ENCODE measurements at places on chromosomes 11 and 22.

- DNase-seq, result no peak
Measured at GRCh38 chr22:49963647-49964026, 3.1 kb downstream of the PIM3 start.

DNA sequence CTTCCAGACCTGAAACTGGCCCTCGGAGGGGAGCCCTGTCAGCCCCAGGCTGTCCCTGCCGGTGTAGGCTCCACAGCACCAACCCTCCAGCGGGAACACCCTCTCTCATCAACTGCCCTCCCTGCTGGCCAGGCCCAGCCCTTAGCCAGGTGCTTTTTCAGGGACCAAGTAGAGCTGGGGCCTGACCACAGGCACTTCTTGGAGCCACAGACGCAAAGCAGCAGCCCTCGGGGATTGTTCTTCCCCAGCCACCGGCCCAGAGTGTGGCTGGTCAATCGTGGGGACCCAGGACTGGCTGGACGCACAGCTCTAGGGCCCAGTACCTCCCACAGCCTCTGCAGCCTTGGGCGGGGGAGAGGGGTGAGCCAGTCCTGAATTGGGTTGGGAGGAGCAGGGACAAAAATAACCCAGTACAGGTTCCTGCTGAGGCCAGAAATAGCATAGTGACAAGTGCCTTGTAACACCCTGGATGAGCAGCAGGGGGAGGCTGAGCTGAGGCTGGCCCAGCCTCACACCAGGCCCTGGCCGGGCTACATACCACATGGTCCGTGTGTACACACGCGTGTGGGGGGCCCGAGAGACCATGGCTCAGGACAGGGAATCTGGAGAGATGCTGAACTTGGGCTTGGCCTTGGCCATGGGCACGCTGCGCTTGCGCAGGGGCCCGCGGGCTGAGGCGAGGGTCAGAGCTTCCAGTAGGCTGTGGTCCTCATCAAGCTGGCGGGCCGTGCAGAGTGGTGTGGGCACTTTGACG lies 2.0 kb downstream of the KCNJ11 start:
- DNase-seq, result peak; percentile 34

DNA sequence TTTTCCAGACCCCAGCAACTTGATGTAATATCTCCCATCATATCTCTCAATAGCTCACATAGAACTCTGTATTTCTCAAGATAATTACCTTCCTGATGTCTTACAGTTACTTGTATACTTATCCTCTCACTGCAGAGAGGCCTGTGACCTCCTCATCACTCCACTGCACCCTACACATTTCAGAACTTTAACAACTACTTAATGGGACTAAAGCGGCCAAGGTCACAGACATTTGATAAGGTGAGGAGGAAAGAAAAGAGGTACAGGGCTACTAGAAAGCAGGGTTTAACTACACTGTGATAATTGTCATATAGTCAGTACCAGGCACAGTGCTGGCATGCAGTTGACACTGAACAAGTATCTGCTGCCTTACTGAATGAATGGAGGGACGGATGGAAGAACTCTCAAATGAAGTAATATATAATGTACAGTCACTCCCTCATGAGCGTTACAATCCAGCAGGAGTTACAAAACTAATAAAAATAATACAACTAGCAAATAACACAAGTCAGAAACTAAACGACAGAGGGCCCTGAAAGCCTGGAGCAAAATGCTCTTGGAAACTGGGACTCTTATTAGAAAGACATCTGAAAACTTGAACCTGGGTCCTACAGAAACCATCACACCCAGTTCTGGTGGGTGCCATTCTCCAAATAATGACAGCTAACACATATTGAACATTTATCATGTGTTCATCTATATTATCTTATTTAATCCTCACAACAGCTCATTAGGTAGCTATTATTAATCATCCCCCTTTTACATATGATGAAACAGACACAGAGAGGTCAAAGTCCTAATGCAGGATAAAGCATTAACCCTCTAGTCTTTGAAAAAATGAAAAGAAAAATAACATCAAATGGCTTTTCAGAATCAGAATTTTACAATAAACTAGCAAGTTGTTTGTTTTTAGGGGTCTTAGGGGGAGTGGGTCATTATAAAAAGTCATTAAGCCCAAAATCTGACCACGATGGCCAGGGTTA lies 14.3 kb downstream of the PI4KA start:
- no peak for DNase-seq

GRCh38 chr11:30861531-30861930 lies 275.4 kb upstream of the MPPED2 start:
- no peak for DNase-seq

DNA sequence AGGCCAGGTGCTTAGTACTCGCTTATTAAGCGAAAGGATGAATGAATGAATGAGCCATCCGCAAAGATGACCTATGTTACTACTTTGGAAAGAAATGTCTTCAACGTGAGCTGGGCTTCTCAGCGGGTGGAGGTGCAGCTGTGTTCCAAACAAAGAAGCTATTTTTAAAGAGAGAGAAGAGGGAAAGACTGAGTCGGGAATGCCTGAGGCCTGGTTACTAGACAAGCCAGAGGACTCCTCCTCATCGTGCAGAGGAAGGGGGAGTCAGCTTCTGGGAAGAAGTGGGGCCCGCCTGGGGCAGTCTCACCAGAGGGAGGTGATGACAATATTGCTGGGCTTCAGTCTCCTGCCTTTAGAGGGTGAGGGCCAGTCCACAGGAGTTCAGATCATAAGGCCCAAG lies 30.4 kb upstream of the CD5 start:
- DNase-seq, result no peak

GRCh38 chr11:84901991-84902390 lies 725.2 kb downstream of the DLG2 start:
- DNase-seq, result no peak

DNA sequence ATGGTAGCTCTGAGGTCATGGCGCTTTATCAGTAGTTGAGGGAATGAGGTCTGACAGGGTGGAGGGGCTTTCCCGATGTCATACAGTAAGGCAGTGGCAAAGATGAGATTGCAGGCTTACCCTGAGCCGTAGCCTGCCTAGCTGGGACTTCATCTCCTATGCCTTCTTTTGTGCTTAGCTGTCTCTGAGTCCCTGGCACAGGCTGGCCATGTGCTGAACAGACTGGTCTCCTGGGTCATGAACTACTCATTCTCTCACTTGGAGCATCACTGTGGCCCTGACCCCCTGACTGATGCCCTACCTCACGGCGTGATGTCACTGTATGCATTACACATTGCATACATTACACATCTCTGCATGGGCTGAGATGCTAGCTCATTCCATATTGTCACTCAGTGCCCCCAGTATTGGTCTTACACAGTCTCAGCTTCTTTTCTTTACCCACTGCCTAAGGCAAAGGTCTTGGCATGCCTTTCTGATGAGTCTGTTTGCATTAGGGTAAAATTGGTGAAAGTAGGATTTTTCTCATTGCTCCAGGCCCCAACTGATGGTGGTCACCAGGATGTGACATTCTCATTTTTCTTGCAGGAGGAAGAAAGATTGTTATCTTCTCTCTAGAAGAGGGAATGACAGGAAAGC lies 389.4 kb upstream of the CADM1 start:
- DNase-seq, result no peak
